ENCODE measurements at places on chromosomes 11 and 22. TPM values are rescaled to one million over a fixed set of nuclear protein-coding genes. Genes with fewer than 3 reads are reported as not detected.

C11orf16 gene
- total RNA-seq = not detected

KRTAP5-9 gene
- not detected for total RNA-seq

MMP8 gene
- total RNA-seq = 0.74 TPM

CNTN5 gene
- not detected for total RNA-seq

FOLR2 gene
- total RNA-seq = 9.4 TPM

MRPL48 gene
- 18.0 TPM for total RNA-seq

RTN3 gene
- total RNA-seq = 47.3 TPM

PLEKHA7 gene
- total RNA-seq = 26.7 TPM

AMPD3 gene
- total RNA-seq = 0.98 TPM

NFAM1 gene
- 2.2 TPM for total RNA-seq

TALDO1 gene
- total RNA-seq = 109 TPM

CWF19L2 gene
- 5.4 TPM for total RNA-seq

IFT27 gene
- 10.3 TPM for total RNA-seq

MEI1 gene
- total RNA-seq = 0.67 TPM

C11orf54 gene
- total RNA-seq = 100 TPM

TOMT gene
- total RNA-seq = not detected

GLYAT gene
- 246 TPM for total RNA-seq

OVOL1 gene
- not detected for total RNA-seq

CHRM1 gene
- total RNA-seq = not detected

SCGB1D2 gene
- total RNA-seq = not detected
